ENCODE measurements at places on chromosomes 3 and 15. TPM values are rescaled to one million over a fixed set of nuclear protein-coding genes. Genes with fewer than 3 reads are reported as not detected.

IL5RA gene
- total RNA-seq: not detected

DAZL gene
- total RNA-seq: not detected

DMXL2 gene
- 29.5 TPM for total RNA-seq

ZPLD1 gene
- 1.1 TPM for total RNA-seq

SHC4 gene
- total RNA-seq: 3.9 TPM

DUOX2 gene
- not detected for total RNA-seq

GCHFR gene
- 0.85 TPM for total RNA-seq

MRPL47 gene
- 19.6 TPM for total RNA-seq

MESP1 gene
- total RNA-seq: 0.26 TPM

GOLGA6A gene
- total RNA-seq: 0.07 TPM

STRC gene
- 0.17 TPM for total RNA-seq

FANCD2OS gene
- total RNA-seq: not detected

SCG5 gene
- total RNA-seq: 29.6 TPM

ADPRH gene
- total RNA-seq: 4.5 TPM

CYP1A2 gene
- total RNA-seq: not detected

GOLGA8O gene
- total RNA-seq: 0.96 TPM

NME9 gene
- total RNA-seq: not detected

TMA7 gene
- total RNA-seq: 69.9 TPM
